Activated naive CD8-positive, alpha-beta T cell treated with anti-CD3 and anti-CD28 coated beads, Interleukin-2, amount 50 U/mL, for 16 hours (primary cell): ENCODE measurements at places on chromosomes 3 and 15.

- no peak for DNase-seq
Measured at GRCh38 chr3:65596571-65597225, 442.0 kb downstream of the MAGI1 start.

DNA sequence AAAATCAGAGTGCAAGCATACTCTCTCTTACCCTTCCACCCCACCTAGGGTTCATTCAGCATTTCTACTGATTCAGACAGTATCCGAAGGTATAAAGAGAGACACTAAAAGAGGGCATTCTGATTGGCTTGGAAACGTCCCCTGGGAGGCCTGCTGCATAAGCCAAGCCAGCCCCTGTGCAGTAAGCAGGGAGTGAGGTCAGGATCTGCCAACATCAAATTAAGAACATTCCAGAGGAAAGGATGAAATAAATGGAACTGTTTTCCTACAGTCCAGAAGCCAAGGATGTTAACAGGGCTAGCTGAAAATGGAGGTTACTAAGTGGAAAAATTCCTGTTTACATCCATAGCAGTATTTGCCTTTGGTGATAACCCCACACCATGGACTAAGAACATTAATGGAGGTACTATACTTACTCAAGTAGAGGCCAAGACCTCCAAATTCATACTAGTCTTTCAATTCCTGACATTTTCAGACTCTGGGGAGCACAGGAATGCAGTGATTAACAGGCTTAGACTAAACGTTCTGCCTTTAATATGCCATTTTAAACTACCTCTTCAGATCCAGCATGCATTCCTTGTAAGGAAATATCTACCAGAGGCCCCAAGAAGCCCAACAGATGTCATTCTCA, 34.5 kb downstream of the NPTN start:
- DNase-seq: no peak

- no peak for DNase-seq
Measured at GRCh38 chr3:74613060-74613459, 1.4 kb downstream of the CNTN3 start.

DNA sequence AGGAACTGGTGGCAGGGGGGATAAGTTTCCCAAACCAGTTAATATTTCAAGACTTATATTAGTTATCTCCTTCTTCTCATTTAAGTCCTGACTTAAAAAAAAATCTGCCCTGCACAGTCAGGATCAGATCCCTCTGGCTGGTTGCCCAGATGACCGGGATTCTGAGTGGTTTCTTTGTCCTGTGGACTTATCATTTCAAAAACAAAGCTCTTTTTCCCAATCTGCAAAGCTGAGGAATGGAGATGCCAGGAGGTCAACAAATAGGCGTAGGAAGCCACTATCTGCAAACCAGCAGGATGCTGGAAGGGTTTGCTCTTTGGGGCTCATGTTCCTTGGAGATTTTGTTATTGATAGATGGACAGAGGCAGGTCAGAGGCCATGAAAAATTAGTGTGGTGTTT, 5.8 kb downstream of the C3orf20 start:
- no peak for DNase-seq

GRCh38 chr3:33167716-33168336, 50.8 kb downstream of the SUSD5 start:
- DNase-seq: no peak

- DNase-seq: no peak
Measured at GRCh38 chr3:151697496-151697895, 36.2 kb upstream of the AADACL2 start.

DNA sequence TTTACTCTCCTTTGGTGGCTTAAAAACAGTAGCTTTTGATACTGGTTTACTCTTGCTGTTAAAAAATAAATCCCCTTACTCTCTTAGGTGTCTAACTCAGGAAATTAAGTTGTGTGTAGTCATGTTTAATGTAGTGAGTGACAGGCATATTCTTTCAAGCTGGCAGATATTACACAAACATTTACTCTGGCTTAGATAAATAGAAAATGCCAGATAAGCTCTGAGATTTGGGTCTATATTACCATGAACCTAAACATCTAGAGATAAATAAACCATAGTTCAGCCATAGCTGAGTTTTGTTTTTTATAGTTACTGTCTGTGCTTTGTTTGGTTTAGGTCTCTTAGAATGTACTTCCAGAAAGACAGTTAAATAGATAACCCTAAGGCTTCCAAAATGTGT, 2.4 kb downstream of the SEMA6D start:
- DNase-seq: no peak

DNA sequence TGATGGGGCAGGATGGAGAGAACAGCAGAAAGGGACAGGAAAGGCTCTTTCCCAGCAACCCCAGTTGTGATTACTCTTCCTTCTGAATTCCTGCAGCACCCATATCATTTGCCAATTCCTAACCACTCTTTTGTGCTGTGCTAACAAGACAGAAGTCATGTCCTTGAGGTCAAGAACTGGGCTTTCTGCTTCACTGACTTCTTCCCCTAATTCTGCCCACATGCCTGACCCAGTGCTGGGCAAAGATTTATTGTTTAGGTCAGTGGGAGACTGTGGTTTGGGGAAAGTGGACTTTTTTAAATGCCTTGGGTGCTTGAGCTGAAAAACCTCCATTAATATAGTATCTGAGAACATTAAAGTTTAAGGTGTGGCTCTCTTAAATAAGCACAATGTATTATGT, 4.2 kb upstream of the EFCAB12 start:
- no peak for DNase-seq

- no peak for DNase-seq
Measured at GRCh38 chr3:82000773-82001172, 239.3 kb upstream of the GBE1 start.

DNA sequence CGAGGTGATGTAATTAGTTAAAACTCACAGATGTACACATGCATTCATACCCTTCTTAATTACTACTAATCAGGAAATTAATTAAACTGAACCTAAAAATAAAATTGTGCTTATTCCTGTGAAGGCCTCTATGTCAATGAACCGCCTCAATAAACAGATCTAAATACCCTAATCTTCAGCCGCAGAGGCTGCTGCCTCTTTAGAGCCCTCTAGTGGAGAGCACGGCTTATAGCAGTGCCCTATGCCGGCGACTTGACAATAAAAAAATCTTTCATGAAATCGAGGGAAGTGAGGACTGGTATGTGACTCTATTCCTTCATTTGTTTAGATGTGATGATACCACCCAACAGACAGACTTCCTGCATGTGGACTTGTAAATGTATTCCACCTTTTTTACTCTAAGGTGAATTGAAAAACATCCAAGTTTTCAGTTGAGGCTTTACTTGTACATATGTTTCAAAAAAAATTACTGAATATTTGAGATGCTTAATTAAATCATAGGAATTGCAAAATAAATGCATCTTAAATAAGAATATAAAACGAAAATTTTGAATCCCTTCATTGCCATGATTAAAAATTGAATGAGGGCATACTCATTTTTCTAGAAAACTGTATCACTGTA, 8.3 kb upstream of the EPHA3 start:
- no peak for DNase-seq

DNA sequence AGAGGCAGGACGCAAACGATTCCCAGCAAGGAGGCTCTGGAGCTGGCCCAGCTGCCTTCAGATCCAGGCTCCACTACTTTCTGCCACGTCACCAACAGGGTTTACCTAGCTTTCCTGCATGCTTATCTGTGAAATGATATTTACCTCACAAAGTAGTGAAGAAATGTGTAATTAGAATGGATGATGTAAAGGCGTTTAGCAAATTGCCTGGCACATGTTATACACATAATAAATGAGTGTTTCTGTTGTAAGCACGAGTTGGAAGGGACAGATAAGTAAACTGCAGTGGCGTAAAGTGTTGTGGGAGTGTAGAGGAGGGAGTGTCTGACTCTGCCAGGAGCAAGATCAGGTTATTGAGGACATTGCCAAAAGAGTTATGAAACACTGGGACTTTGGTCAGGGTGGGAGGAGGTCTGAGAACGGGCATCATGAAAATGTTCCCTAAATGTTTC, 3.5 kb upstream of the CHAC1 start:
- DNase-seq: no peak

DNA sequence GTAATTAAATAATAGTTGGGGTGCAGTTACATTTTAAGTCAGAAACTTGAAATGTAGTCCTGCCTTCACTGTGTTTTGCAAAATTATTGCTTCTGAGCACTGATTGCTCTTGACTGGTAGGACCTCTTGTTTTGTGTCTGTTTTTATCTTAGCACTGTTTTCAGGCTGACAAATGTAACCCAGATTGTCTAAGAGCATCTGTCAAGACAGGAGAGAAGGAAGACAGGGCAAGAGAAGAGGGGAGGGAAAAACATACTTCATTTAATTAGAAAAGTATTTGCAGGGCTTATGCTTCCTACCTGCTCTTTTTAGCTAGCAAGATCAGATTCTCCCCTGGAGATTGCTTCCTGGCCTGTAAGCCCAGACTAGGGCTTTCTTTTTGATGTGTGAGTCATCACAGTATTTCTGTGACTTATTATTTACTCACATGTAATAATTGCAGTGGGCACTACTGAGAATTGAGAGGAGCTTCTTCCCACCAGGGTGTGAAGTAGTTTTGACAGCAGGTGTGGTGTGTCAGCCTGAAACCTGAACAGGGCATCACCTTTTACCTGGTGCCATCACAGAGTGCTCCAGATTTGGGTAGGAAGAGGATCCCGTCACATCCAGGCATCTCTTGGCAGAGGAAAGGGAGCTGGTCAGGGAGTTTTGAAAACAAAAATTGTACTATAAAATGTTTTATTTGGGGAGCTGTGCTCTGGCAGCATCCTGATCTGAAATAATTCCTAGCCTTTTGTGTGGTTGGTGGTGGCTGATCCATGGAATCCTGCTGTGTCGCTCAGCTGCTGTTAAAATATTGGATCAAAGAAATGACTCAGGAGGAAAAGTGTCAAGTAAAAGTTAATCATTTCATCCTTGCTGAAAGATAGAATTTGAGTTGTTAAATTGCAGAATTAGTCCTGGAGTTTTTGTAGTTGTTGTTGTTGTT, 98.2 kb downstream of the TMEM108 start:
- no peak for DNase-seq

DNA sequence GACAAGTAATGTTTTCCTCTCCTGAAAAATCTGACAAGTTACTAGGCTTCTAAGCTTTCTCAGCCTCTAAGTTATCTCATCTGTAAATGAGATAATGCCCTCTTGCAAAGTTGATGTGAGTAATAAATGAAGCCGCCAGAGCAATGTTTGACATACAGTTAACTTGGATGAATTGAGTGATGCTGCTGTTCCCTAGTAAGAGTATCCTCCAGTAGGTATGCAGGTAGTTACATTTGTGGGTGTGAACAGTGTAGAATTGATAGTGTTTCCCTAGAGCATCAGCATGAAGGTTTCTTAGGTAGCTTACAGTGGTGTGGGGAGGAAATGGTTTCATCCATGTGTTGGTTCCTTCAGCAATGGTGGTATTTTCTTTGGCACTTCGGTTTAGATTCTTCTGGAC, 3.4 kb downstream of the ATP2C1 start:
- no peak for DNase-seq

DNA sequence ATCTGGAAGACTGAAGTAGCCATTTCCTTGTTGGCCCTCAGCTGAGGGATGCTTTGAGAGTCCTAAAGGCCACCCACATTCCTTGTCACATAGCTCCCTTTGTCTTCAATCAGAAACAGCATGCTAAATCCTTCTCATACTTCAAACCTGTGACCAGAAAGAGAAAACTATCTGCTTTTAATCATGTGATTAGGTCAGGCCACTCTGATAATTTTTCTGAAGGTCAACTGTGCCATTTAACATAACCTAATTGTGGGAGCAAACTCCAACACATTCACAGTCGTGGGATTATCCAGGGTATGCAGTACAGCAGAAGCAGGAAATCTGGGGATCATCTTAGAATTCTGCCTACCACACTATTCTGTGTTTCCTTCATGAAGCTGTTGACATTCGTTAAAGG, 223.9 kb upstream of the NR2E3 start:
- DNase-seq: no peak

- no peak for DNase-seq
Measured at GRCh38 chr3:30203301-30203700, 403.1 kb upstream of the TGFBR2 start.

GRCh38 chr15:38611228-38611627, 46.6 kb upstream of the RASGRP1 start:
- no peak for DNase-seq

GRCh38 chr3:31094048-31094447, 199.6 kb upstream of the GADL1 start:
- no peak for DNase-seq

DNA sequence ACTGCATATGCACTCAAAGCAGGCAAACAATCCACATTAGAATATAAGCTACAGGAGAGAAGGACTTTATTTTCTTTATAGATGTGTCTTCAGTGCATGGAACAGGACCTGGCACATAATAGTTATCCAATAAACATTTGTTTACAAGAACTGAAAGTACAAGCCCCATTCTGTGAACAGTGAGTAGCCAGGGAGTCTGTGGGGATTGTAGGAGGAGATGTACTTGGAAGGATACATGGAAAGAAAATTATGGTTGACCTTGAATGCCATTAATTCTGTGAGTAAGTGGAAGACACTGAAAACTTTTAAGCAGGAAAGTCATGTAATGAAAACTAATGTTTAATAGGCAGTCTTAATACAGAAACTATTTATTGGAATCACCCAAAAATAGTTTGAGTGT, 28.3 kb downstream of the MASP1 start:
- DNase-seq: no peak
